Astrocyte of the hippocampus (primary cell): ENCODE measurements at places on chromosomes 7 and 10.

DNA sequence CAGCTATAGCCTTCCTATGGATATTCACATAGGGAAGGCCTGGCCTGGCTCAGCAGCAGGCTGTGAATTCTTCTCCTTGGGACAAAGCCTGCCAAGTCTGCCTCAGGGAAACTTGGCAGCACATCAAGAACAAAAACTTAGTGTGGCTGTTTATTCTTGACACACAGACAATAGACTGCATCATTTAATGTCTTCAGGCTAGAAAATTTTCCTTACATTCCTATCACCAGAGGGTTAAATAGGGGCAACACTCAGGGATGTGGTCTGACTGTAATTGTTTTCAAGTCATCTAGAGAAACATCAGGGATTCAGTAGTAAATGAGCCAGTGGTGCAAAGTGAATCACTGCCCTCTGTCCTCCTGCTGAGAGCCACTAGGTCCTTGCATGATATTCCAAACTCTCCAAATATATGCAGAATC, 137.3 kb downstream of the SEMA3C start:
- peak; percentile 95 for DNase-seq

DNA sequence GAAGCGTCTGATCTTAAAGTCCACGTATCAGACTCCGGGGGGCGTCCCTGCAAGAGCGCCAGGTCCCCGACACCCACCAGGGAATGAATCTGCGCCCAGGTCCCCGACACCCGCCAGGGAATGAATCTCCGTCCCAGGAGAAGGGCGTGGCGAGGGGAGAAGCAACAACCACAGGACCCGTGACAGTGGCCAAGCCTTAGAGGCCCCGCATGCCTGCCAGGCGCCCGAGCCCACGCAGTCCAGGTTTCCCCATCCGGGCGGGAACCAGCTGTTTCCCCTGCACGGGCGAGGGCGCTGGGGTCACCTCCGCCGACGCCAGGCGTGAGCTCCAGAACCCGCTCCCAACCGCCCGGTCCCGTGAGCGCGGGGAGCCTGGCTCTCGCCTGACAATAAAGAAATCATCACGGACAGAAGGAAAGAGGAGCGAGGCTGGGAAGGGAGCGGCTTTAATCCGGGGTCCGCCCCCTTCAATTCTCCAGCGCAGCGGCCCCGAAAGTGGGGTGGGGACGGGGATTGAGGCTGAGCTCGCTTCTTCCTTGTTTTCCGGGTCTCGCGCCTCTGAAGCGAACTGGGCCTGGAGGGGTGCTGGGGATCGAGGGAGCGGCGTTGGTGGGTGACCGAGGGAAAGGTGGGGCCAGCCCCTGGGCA, 29.0 kb upstream of the BMS1 start:
- no peak for DNase-seq

DNA sequence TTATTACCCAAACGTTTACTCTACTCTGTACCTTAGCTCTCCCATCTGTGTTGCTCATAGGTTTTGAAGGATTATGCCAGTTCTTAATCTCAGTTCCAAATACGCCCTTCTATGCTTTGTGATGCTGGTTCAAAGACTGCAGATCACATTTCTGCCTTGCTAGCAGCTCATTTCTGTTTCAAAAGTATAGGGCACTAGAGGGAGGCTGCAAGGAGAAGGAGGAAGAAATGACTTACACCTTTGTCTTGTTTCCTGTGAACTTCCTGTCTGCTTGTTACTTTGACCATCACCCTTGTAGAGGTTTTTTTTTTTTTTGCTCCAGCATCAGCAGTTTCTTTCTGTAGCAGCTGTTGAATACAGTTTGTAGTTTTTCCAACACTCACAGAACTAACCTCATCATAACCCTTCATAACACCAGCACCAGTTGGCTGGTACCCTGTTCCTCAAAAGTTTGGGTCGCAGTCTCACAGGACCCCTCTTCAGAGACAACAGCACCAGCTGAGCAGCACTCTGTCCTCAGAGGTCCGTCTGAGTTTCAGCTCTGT, 16.5 kb downstream of the SLK start:
- no peak for DNase-seq

- no peak for DNase-seq
Observed at GRCh38 chr7:70706204-70706603, 425.7 kb upstream of the GALNT17 start.

DNA sequence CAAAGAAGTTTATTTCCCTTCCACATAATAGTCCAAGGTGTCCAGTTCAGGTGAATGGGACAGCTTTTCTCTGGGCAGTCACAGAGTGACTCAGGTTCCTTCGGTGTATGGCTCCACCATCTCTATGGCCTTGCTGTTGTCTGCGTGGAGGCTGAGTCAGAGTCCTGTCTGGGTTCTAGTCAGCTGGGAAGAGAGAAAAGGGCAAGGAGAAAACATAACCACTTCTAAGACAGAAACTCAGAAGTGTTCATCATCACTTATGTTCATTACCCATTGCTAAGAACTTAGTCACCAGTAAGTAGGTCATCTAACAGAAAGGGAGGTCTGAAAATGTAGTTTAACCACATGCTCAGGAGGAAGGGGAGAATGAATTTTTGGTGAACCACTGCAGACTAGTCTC, 32.4 kb upstream of the CCDC7 start:
- DNase-seq: peak; percentile 92

DNA sequence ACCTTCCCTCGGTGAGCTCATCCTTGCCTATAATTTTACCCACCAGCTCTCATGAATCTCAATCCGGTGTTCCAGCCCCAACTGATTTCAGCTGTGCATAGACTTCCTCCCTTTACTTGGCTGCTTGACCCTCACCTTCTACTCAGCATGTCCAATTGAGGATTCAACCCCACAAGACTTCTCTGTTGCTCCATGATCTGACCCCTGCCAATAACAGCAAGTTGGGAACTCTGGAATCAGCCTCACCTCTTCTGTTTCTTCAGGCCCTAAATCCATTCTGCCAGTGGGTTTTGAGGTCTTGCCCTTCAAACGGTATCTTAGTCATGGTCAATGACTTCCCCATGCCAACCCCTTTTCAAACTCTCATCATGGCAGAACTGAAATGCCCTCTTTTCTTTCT, 390.4 kb downstream of the CALN1 start:
- DNase-seq: no peak

DNA sequence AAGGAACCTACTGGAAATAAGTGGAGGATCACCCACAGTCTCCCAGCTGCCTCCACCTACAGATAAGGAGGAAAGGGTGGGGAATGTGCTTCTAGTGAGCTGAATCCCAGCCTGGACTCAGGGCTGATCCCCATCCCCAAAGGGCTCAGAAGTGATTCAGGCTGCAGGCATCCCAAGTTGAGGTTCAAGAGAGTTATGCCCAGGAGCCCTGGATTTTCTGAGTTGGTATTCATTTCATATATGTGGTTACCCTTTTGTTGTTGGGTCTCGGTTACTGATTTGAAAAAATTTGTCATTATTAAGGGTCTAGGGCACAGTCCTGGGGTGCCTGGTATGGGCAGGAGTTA, 30.0 kb upstream of the SRGN start:
- peak; percentile 32 for DNase-seq

GRCh38 chr7:91013078-91013477, 251.2 kb upstream of the FZD1 start:
- DNase-seq: no peak

DNA sequence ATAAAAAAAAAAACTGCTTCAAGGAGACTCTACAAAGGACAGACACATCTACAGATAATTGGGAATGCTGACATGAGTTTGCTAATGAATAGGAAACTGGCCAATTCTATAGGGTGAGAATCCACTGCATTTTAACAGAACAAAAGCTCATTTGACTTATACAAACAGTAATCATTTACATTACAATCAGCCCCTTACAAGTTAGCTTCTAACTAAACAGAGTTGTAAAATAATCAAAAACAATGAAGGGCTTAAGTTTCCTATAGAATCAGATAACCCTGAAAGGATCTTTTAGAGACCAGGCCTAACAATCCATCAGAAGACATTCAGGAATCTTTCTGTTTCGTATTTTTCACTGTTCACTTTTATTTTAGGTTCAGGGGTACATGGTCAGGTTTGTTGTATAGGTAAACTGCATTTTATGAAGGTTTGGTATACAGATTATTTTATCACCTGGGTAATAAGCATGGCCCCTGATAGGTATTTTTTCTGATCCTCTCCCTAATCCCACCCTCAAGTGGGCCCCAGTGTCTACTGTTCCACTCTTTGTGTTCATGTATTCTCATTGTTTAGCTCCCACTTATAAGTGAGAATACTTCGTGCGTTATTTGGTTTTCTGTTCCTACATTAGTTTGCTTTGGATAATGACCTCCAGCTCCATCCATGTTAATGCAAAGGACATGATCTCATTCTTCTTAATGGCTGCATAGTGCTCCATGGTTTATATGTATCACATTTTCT, 131.3 kb upstream of the NOBOX start:
- DNase-seq: no peak

- peak; percentile 71 for DNase-seq
Observed at GRCh38 chr7:136923111-136923667, 54.7 kb downstream of the CHRM2 start.

DNA sequence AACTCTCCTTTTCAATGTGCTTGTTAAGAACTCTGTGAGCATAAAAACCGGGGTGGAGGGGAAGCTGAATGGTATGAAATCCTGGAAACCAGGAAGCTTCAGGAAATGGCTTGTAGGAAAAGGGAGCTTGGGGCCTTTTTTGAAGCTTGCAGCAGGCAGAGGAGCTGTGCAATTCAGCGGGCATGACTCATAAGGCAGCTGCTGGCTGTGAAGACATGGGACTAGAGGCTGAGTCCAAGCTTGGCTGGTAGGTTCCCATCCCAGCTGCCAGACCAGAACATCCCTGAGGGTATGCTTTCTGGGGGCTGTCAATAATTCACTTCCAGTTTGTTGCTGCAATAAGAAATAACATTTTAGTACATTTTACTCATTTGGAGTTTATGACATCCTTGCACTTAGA, 36.8 kb upstream of the CDC14C start:
- DNase-seq: peak; percentile 18

GRCh38 chr10:32273336-32273735, 73.6 kb downstream of the EPC1 start:
- DNase-seq: no peak

- DNase-seq: no peak
Observed at GRCh38 chr7:55202150-55202913, 162.8 kb upstream of the LANCL2 start.

GRCh38 chr7:19146699-19147098, 1.5 kb upstream of the FERD3L start:
- DNase-seq: peak; percentile 56

DNA sequence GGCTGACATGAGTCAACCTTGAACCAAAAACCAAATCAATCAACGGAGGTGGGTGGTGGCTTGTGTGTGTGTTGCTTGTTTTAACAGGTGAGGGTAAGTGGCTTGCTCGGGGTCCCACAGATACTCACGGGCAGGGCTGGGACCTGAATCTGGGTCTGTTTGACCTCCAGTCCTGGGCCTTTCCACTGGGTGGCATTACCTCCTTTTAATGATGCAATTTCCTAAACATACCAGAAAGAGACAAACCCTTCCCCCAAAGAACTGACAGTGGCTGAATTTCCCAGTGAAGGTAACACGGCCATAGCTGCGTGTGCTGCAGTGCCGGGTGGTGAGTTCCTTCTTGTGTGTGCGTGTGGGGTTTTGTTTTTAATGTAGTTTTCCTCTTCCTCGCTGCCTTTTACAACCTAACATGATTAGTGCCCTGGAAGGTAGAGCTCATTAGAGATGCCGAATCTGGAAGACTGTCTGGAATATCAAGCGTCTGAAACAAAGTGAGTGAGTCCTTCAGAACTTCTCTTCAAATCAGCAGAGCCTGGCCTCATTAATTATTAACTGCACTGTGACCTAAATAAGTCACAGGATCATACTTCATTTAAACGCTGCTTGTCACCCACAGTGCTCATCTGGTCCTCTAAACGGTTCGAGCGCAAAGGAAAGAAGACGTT, 166.1 kb upstream of the TCERG1L start:
- no peak for DNase-seq

DNA sequence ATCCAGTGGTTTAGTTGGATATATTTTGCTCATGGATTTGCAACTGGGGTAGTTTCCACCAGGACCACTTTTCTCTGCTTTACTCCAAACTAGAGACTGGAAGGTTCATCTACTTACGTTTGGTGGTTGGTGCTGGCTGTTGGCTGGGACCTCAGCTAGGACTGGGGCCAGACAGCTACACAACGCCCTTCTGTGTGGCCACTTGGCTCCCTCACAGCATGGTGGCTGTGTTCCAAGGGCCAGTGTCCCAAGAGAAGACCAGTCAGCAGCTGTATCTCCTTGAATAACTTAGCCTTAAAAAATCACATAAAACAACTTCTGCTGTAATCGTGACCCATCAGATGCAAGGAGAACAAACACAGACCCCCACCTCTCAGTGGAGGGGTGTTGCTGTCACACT, 4.2 kb upstream of the KCNH2 start:
- DNase-seq: no peak

GRCh38 chr7:151246851-151247580, 1.5 kb downstream of the SMARCD3 start:
- DNase-seq: peak; percentile 27

- peak; percentile 96 for DNase-seq
Observed at GRCh38 chr10:110410329-110411046, 87.2 kb upstream of the DUSP5 start.

DNA sequence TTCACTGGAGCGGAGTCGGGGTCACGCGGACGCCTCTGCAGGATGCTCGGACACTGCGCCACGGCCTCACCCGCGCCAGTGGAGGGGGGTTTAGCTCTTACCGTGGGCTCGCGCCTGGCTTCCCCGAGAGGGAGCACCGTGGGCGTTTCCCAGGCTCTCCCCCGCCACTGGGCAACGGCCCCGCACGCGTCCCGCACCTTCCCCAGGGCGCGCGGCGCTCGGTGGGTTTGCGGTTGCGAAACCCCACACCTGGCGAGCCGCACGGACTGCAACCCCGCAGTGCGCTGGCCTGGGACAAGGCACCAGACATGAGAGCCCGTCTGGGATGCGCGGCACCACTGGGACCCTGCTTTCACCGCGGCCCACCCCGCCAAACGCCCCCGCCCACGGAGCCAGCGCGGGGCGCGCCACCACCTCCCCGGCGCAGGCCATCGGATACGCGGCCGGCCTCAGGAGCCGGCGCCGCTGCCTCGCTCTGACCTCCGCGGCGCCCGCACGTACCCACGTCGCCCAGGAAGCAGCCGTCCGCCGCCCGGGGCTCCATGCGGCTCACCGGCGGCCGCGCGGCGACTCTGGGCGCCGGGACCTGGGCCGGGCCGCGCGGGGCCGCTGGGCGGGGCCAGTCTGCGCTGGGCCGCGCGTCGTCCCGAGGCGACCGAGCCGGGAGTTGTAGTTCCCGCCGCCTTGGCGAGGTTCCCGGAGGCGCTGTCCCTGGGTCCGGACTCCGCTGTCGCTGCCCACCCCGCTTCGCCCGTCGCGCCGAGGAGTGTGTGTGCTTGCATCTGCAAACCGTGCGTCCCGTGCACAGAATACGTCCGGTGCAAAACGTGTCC, at the start of gene ASB13:
Gene ASB13, minus strand, starts transcription at position 588 of the 833 bp plus-strand sequence. Its CDS starts 44 bp downstream, at position 544.
- DNase-seq: peak; percentile 79

GRCh38 chr10:24513155-24513554, 210.5 kb downstream of the ARHGAP21 start:
- DNase-seq: peak; percentile 50

GRCh38 chr7:110835849-110836248, 255.1 kb upstream of the LRRN3 start:
- peak; percentile 13 for DNase-seq

DNA sequence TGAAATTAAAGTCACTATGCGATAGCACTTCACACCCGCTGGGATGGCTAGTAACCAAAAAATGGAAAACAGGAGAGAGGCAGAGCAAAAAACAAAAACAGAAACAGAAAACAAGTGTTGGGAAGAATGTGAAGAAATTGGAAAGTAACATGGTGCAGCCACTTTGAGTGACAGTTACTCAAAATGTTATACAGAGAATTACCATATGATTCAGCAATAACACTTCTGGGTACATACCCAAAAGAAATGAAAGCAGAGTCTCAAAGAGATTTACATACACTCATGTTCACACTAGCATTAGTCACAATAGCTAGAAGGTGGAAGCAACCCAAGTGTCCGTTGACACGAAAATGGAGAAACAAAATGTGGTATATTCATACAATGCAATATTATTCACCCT, 88.6 kb upstream of the KCNIP2 start:
- DNase-seq: no peak
